ENCODE measurements at places on chromosomes 2 and 18. TPM values are rescaled to one million over a fixed set of nuclear protein-coding genes. Genes with fewer than 3 reads are reported as not detected.

Gene PLEKHH2
- 6.9 TPM for polyA plus RNA-seq

Gene RGPD3
- 0.07 TPM for polyA plus RNA-seq

Gene STARD6
- 0.42 TPM for polyA plus RNA-seq

Gene TFCP2L1
- not detected for polyA plus RNA-seq

Gene IL1A
- polyA plus RNA-seq, result 0.07 TPM

Gene DSC1
- polyA plus RNA-seq, result not detected

Gene ZNF519
- 2.7 TPM for polyA plus RNA-seq

Gene SPOPL
- polyA plus RNA-seq, result 11.5 TPM

Gene AGBL5
- polyA plus RNA-seq, result 20.9 TPM

DNA sequence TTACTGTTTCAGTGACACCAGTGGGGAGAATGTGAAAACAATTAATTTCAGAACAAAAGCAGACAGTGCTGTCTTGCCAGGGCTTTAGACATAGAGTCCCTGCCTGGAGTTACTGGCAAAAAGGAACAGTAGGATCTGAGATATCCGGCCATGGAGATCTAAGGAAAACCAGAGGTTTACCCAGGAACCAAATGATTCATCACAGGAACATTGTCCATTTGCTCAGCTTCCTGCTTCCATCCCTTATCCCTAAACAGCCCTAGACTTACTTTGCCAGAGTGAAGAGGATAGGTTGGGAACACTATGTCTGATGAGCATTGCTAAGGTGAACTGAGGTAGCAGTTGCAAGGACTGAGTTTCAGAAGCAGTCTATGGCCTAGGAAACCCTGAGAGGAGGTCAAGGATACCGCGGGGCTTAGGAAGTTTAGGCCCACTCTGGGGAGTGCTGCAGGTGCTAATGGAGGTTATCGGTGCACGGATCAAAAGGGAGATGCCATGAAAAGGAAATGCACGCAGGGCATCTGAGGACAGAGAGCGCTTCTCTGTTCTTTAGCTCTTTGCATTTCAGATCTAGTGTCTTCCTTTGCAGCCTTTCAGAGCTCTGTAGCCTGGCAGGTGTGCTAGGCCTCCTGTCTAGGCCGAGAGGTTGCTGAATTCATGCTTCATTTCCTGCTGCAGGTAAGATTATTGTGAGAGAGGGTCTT, 223.9 kb downstream of the CDCA7 start:
- DNase-seq, result no peak

- peak; percentile 100 for DNase-seq
Measured at GRCh38 chr2:237299906-237300305, 114.1 kb downstream of the COL6A3 start.

GRCh38 chr2:195501746-195502145, 155.3 kb upstream of the SLC39A10 start:
- no peak for DNase-seq

GRCh38 chr2:138485019-138485418, 16.6 kb upstream of the SPOPL start:
- no peak for DNase-seq

DNA sequence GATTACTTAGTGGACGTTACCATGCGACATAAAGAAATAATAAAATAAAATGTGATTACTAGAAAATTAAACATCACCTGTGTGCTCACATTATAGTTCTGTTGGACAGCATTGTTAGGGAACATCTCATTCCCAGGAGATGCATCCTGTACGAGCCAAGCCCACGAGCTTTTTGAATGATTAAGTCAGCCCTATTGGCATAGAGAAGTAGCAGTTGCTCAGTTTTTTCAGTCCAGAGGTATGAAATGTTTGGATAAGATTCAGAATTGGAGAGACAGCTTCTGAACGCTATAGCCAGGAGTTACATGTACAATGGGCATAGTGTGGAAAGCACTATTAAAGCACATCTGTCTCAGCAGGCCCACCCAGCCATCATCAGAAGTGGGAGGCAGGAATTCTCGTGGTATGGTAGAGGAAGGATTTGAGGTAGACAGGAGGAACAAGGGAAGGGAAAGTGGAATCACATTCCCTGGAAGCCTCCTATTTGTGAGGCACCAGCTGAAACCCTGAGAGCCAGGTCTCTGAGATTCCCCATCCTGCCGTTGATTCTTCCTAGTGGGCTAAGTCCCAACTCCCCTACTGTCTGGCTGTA, 8.6 kb downstream of the SPATS2L start:
- DNase-seq, result no peak

DNA sequence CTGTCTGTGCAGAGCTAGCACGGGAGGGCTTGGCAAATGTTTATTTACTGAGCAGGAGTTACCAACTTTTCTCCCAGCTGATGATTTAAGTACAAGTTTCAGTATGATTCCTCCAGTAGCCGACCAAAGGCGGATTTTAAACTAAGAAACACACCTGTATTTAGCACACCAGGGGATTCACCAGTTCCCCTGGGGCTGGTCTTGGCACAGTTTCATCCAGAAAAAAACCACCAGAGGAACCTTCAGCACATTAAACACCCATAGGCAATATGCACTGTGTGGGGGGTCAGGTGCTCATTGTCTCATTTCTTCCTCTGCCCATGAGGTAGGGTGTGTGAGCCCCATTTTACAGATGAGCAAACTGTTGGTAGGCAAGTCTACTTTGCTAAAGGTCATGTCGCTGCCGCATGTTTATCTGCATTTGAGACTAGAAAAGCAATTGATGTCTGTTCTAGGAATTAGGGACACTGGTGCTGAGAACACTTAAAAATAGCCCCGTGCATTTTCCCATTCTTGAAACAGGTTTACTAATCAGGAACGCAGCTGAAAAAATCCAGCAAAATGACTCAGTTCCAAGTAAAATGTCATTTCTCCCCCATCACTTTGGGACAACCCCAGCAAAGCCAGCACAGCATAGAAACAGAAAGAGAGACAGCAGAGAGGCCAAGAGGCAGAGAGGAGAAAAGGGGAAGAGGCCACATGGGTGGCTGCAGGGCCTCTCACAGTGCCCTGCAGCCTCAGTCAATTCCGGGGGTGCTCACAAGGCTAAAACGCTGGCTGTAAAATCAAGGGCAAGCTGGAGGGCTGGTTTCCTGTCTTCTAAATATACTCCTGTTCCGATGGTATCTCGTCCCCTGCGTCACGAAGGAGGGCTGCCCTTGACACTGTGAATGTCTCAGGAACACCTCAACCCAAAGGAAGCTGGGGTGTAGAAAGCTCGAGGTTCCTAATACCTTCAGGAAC, 166.8 kb upstream of the ID2 start:
- no peak for DNase-seq

GRCh38 chr2:106274668-106275067, 80.6 kb upstream of the UXS1 start:
- no peak for DNase-seq

- DNase-seq, result no peak
Measured at GRCh38 chr18:44213293-44213692, 467.4 kb upstream of the SETBP1 start.

DNA sequence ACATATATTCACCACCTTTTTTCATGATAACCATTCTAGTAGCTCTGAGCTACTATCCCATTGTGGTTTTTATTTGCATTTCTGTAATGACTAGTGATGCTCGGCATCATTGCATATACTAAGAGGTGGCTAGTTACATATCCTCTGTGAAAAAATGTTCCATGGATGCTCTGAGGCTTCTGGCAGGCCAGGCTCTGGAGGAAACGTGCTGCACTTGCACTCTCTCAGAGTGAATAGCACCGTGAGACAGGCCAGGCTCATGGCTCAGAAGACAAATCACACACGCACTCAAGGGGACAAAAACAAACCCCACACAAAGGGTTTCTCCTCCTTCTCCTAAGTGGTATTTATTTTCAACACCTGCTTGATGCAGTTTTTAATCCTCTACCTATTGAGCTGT, 1085.3 kb upstream of the CNTNAP5 start:
- no peak for DNase-seq

- DNase-seq, result no peak
Measured at GRCh38 chr18:68504441-68505177, 210.3 kb downstream of the TMX3 start.

DNA sequence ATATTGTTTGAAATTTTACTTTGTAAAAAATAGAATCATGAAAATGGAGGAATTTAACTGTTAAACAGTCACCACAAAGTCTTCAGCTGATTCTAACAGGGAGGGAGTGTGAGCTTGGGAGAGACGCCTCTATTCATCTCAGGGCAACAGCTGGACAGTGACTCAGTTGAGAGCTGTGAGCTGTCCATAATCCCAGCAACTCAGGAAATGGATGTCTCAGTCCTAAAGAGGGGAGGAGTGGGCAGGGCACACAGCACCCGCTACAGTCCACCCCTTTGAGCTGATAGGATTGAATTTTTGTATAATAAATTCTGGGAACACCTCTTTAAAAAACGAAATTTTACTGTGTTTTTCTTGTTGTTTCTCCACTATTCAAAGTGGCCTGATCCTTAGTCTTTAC, 255.1 kb upstream of the THUMPD2 start:
- DNase-seq, result peak; percentile 88

DNA sequence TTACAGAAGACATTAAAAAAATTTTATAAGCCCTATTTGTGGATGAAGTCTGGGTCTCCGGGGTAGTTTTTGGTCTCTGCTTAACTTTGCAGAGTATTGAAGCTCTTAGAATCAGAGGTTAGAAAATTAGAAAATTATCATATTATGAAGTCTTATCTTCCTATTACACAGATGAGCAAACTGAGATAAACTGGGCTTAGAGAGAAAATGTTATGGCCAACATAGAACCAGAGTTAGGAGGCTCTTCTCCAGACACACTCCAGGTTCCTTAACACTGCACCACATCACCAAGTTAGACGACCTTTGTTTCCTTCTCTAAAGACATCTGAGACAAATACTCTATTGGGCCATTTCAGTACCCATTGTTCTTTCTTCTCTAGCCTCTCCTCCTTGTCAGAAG, 36.7 kb upstream of the NEB start:
- DNase-seq, result no peak

DNA sequence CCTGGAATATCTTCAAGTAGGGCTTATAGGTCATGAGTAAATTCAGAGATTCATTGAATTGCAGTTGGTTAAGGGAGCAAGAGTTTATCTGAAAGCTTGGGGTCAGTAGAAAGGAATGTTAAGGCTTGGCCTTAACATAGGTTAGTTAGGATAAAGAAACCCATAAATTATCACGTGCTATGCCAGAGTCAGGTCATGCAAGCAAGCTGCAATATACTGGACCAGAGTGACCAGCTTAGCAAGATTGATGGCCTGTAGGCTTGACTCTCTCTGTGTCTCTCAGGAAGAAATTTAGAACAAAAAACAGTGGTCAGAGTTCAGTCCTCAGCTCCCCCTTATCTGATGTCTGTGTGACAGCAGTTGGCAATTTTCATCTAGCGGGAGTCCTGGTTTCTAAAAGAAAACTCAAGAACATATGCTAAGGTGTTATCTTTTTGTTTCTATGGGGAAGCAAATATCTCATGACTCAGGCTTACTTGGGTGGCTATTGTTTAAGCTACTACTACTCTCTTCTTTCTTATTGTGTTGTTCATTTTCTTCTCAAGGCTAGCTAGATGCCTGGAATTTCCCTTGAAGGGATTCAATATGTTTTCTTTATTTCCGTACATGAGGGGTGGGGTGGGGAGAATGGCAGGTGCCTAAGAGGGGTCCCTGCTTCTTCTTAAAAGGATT, 28.7 kb upstream of the MARCO start:
- DNase-seq, result no peak

- no peak for DNase-seq
Measured at GRCh38 chr18:4842751-4843150, 354.3 kb downstream of the AKAIN1 start.

- peak; percentile 56 for DNase-seq
Measured at GRCh38 chr2:229835596-229836283, 86.1 kb downstream of the TRIP12 start.

- no peak for DNase-seq
Measured at GRCh38 chr18:27249933-27250332, 64.8 kb upstream of the CHST9 start.

DNA sequence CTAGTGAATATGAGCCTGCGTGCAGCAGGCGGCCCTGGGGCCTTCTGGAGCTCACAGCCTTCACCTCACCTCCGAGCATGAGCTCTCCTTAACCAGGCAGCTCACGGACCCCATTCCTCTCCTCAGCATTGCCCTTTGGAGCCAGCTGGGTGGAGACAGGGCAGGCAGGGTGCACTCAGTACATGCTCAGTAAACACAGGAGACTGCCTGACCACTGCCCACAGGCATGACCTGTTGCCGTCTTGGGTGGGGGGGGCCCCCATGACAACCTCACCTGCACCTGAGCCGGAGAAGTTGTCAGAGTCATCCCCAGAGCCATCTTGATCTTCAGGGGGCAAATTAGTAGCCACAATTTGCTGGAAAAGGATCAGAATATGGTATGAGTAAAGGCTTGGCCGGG, 19.9 kb downstream of the SDC1 start:
- DNase-seq, result no peak

DNA sequence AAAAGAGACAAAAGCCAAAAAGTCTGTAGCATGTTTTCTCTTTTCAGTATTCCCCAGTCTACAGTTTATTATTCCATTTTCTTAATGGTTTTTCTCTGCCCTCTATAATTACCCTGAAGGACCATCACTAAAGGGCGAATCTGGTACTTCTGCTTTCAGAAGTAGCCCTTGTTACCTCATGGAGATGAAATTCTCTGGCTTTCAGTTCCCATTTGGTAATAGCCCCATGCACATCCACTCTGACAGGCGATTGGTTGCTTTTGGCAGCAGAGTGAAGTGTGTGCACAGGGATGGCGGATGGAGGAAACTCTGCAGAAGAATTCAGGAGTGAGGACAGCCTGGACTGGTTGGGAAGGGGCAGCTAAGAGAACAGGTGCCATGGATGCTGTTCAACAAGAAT, 66.3 kb upstream of the NABP1 start:
- DNase-seq, result no peak

GRCh38 chr18:70290482-70291294, 1.8 kb downstream of the SOCS6 start:
- DNase-seq, result no peak

DNA sequence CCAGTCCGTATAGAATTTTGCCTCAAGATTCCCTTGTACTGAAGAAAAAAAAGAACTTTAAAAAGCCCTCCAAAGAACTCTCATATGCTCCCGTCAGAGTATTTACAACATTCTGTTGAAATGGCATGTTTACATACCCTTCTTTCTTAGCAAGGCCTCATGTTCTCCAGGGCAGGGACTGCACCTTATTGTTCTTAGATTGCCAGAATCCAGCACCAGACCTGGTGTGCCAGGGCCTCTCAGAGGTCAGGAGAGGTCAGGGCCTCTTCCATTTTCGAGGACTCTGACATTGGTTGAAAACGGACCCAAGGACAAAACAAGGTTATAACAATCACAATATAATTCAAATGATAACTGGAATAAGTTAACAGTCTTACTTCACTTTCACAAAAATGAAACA, 78.2 kb downstream of the TNP1 start:
- no peak for DNase-seq
